ENCODE measurements at places on chromosomes 12 and 14.

DNA sequence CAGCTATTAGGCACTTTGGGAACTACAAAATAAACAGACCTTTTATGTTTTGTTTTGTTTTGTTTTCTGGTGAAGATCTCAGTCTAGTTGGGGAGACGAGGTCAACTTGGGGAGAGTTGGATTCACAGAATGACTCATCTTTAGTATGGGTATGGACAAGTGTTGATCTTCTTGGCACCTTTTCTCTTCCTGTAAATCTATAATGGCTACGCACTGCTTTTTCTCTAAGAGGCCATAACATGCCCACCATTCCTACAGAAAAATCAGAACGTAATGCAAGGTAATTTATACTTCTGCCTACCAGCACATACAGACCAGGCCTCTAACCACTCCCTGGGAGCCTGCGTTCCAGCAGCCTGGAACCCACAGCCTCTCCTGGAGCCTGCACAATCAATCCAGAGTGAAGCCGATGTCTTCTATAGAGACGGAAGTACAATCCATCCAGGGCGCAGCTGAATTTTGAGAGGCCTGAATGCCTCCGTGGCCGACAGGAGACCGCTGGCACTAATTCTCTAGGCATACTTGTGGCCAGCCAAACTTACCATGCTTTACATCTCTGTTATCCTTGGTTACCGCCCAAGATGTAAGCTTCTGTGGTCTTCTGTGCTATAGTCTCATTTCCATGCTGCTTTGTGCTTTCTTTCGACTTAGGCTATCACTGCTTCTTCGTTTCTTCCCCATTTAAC, 717 bp downstream of the PPHLN1 start:
- DNase-seq: no peak

DNA sequence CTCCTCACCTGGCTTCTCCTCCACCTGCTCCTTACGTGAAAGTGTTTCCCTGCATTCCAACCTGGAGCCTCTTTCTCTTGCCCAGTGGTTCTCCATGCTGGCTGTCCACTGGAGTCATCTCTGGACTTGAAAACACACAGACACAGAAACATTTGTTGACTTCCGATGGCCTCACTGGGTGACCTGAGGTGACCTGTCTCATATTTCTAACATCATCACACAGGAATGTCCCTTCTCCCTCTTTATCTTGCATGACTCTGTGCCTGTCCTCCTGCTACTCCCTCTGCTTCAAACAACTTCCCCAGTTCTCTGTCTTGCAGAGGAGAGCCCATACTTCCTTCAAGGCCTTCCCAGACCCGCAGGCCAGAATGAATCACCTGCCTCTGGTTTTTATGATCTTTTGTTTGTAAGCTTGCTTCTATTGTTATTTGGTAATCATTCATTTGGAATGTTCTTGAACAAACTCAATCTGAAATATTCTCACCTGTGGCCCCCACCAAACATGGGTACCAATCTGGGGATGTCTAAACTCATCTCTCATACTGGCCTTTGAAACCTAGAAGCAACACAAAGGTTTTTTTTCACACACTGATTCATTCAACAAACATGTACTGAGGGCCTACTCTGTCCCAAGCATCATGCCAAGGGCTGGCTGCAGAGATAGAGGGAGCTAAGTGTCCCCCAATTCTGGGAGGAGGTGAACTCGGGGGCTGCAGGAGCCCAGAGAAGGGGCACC, 9.7 kb upstream of the RIN3 start:
- no peak for DNase-seq

DNA sequence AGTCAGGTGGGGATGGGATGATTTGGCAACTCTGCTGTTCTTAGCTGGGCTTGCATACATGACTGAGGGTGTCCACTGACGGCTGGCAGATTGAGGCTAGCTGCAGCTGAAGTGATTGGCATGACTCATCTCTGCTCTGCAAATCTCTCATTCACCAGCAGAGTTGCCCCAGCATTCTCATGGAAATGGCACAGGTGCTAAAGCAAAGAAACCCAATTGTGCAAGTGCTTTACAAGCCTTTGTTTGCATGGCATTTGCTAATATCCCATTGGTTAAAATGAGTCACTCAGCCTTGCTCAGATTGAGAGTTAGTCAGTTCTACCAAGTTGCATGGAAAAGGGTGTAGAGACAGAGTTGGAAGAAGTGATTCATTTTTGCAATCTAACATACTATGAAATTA, 389.7 kb upstream of the FAR2 start:
- DNase-seq: no peak

GRCh38 chr12:7072035-7072434, 11.5 kb downstream of the C1S start:
- DNase-seq: no peak

DNA sequence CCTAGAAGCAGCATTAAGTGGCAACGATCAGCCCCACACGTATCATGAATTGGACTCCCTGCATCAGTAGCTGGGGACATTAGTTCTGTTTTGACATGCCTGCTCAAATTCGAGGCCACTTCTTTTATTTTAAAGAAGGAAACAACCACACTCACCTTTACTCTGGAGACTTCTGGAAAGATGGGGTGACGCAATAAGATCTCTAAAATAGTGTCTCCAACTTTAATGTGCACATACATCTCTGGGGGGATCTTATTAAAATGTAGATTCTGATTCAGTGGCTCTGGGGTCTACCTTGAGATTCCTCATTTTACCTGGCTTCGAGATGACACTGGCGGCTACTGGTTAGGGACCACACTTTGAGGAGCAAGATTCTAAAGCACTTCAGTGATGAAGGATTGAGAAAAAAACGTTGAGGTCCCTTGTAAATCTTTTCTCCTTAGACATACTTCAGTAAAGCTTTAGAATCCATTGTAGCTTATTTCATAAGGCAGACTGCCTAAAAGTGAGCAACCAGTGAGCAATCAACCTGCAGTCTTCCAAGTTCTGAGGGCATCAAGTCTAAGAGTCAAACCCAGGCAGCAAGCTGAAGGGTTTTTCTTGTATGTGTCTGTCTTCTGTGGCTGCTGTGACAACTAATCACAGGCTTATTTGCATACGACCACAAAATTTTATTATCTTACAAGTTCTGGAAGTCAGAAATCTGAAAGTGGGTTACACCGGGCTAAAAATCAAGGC, 718.6 kb upstream of the TBX3 start:
- no peak for DNase-seq

GRCh38 chr12:45337835-45338234, 121.9 kb downstream of the ANO6 start:
- DNase-seq: no peak

GRCh38 chr14:60303745-60304144, 54.7 kb downstream of the PPM1A start:
- no peak for DNase-seq

DNA sequence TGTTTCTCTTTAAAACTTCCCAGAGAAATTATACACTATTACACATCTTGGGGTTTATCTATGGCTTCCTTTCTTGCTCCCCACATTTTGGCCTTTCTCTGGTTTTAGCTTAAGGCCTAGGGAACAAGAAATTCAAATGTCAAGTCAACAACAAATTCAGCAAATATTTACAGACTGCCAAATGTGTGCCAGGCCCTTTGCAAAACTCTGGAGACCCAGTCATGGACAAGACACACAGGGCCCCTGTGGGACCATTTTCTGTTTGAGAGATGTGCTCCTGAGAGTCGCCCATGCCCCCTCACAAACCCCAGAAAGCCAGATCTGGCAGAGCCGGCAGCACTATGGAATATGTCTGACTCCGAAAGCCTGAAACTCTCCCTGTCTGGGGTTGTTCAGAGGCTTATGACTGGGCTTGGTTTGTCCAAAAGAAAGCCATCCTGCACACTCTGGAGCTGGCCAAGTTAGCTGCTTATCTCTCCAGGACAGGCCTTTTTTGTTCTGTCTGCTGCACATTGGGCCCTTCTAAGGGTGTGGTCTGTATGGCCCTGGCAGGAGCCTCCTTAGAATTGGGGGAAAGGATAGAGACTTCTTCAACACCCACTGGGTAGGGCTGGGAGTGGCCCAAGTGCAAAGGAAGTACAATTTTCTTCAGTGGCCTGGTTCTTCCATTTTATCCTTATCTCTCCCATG, 1.1 kb upstream of the KRT3 start:
- no peak for DNase-seq

DNA sequence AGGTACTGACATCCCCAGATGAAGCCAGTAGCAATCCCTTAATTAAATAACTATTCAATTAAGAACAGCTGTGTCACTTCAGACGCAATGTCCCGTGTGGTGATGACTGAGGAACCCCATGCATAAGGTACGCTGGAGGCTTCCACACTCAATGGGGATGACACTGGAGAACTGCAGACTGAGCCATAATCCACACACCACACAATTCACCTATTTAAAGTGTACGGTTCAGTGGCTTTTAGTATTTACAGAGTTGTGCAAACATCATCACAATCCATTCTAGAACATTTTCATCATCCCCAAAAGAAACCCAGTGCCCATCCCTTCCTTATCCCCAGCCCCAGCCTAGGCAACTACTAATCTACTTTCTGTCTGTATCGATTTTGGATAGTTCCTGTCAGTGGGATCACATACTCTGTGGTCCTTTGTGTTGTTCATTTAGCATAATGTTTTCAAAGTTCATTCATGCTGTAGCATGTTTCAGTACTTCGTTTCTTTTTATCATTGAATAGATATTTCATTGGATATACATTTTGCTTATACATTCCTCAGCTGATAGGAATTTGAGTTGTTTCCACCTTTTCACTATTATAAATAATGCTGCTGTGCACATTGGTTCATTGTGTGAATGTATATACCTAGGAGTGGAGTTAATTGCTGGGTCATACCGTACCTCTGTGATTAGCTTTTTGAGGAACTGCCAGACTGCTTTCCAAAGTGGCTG, 61.1 kb downstream of the NINJ2 start:
- no peak for DNase-seq

DNA sequence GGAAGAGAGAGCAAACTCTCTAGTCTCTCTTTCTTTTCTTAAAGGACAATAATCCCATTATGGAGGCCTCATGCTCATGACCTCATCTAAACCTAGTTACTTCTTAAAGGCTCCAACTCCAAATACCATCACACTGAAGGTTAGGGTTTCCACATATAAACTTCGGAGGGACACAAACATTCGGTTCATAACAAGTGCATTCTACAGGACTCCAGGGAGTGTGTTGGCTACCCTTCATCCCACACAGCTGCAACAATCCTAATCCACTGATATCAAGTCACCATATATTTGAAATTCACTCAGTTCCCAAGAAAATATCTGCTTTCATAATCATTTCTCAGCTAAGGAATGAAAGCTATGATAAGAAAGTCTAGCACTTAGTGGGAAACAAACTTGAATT, 265.9 kb upstream of the PLEKHG7 start:
- no peak for DNase-seq

DNA sequence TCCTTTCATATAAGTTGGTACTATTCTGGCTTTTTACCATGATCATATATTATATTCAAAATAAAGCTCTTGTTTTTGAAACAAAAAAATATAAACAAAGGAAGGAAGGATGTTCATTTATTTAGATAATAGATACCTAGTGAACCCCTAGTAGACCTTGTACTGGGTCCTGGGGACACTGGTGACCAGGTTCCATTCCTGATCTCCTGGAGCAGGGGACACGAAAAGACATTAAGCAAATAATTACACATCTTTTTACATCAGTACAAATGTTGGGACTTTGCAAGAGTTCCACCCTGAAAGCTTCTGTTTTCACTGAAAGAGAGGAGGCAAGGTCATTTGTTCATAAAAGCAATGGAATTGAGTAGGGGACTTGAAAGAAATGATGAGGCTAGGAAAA, 49.3 kb upstream of the SLC38A4 start:
- no peak for DNase-seq

- DNase-seq: no peak
Measured at GRCh38 chr12:43143278-43143677, 408.7 kb downstream of the ADAMTS20 start.

GRCh38 chr14:75201087-75201486, 24.7 kb upstream of the TMED10 start:
- no peak for DNase-seq

GRCh38 chr12:4011597-4011996, 138.4 kb upstream of the PARP11 start:
- no peak for DNase-seq

GRCh38 chr12:43758247-43758727, 303 bp downstream of the PUS7L start:
- DNase-seq: no peak

- no peak for DNase-seq
Measured at GRCh38 chr14:50978888-50979287, 34.6 kb upstream of the PYGL start.

GRCh38 chr14:64966976-64967375, 5.2 kb downstream of the RAB15 start:
- DNase-seq: no peak

DNA sequence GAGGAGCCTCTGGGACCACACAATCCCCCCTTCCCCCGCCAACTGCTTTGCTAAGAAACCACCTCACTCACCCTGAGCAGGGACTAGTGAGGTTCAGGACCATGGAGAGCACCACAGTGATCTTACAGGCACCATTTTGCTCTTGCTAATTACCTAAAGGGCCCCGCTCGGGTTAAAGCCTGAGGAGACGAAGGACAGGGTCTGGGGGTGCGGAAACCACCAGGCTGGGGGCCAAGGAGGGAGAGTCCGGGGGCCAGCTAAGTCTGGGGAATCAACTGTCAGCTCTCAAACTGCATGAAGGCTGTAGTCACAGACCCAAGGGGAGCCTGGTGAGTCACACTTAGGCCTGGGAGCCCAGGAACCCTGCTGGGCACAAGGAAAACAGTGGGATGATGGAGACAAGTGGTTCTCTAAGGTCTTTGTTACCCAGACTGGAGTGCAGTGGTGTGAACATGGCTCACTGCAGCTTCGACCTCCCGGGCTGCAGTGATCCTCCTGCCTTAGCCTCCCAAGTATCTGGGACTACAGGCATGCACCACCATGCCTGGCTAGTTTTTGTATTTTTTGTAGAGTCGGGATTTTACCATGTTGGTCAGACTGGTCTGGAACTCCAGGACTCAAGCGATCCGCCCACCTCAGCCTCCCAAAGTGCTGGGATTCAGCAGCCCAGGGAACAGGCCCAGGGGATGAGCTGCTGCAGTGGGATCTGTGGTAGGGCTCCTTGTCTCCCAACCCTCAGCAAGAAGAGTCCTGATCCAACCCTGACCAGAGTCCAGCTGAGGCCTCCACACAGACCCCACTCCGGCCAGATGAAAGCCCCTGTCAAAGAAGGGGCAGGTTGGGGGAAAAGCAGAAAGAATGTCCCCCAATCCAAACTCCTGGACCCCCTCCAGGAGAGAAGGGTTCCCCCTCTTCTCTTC, 98.8 kb downstream of the CALM1 start:
- DNase-seq: no peak
